ENCODE measurements at places on chromosomes 13 and 19.

DNA sequence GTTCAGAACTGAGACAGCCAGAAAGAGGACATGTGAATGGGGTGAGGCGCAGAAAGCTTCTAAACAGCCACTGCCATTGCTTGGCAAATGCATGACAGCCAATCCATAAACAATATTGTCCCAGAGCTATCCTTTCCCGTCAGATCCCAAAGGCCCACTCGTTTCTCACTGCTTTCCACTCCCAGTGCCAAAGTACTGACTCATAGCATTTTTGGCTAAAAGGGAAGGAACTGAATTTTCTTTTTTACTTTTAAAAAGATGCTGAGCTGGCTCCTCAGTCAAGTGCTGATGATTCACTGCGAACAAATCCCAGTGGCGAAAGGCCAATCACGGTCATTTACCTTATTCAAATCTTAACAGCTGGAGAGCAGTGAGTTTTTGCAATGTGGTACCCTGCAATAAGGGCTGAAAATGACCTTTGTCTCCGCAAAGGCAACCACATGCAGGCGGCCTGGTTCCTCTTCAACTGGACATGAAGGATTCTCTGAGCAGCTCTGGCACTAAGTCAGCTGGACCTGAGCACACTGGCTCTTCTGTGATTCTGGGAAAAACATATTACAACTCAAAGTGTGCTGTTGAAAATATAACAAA, 151.7 kb downstream of the DCLK1 start:
- no peak for DNase-seq

DNA sequence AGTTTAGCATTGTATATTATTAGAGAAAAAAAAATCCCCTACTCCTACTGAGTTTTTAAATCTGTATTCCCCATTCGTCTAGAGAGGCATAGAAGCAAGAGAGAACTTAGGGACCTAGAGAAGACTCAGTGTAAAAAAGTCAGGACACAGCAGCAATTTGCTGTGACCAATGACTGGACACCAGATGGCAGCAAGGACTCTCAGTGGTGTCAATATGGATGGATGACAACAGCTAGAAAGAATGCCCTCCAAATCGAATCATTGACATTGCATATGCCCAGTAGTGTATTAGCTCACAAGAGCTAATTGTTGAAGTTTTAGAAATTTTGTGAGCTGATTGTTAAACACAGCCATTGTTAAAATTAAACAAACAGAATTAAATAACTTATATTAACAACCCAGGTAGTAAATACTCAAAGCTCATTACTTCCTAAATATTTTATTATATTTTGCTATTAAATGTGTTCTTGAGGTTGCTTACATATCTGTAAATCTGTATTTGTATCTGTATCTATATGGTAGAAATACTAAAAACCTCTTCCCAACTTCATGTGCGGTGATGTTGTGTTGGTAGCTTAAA, 43.9 kb downstream of the SIAH3 start:
- DNase-seq = peak; percentile 35

GRCh38 chr13:37878496-37878895, 8.9 kb upstream of the TRPC4 start:
- no peak for DNase-seq

DNA sequence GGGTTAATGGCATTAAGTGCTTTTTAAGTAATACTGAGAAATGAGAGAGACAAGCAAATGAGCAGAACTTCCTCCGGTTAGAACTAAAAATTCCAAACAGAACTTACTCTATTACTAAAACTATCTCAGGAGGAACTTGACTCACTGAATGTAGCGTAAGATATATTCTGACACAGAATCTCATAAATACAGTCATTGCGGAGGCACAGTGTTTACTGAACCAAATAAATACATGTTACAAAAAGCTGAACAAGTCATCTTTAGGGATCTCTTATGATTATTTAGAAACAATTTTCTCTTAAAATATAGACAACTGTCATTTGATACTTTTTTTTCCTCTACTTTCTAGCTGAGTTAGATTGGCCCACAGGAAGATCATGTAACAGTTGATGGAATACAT, 283.1 kb downstream of the KLF12 start:
- DNase-seq = no peak

DNA sequence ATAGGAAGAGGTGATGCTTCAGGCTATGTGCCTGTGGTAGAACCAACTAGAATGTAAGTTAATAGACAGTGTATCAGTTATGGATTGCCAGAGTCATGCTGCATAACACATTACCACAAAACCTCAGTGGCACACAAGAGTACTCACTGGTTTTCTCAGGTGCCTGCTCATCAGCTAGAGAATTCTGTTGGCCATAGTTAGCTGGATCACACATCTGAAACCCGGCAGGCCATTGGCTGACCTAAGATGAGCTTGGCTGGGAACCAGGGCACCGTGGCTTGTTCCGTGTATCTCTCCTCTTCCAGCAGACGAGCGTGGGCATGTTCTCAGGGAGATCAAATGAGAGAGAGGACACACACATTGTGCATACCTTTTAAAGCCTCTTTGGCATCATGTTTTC, 76.7 kb downstream of the TEX26 start:
- DNase-seq = no peak

- DNase-seq = no peak
These were observed 7.7 kb downstream of the LMNB2 start for GRCh38 chr19:2449019-2449418.

- no peak for DNase-seq
These were observed 16.5 kb downstream of the ANKRD27 start for GRCh38 chr19:32658527-32658926.

GRCh38 chr13:111952814-111953213, 114.1 kb upstream of the SOX1 start:
- DNase-seq = no peak

DNA sequence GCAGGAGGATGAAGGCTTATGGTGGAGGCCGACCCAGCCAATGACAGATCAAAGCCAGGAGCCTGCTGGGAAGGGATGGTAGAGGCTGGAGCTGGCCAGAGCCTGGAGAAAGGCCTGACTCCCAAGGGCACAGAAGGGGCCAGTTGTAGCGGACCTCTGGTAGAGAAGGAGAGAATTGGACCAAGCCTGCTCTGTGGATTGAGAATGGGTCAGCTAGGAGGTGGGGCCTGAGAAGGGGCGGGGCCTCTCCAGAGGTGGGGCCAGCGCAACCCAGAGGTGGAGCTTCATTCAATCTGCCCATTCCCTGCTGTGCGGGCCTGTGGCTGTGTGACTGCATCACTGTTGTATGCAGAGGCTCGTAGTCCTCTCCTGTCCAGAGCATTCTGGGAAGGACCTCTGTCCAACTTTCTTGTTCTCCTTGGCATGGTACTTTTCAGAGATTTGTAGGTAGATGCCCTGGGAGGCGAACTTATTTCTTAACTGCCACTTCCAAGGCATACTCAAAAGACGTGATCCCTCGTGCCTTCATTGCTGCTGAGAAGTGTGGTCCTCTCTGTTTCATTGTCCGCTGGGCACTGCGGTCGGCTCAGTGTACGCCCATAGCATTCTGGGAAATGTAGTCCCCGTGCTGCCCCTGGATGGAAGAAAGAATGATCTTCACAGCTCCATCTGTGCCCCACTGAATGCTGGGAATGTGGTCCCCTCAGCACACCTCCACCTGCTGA, 6.7 kb downstream of the GRIN2D start:
- DNase-seq = peak; percentile 40

DNA sequence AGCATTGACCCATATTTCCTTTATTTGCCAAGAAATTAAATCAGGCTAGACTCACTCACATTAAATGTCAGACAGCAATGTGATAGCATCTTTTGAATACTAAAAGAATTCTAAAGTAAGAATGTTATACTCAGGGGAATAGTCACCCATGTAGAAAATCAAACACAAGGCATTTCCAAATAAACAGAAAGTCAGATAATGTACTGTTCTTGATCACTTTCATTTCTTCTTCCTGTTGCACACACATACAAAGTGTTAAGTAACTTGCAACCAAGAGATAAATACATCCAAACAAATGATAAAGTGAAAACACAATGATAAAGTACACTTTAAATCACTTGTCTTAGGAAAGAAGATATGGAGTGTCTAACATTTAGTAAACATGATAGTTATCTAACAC, 1366.6 kb upstream of the MIR17HG start:
- no peak for DNase-seq

- DNase-seq = no peak
These were observed 4.3 kb downstream of the KLC3 start for GRCh38 chr19:45344621-45345505.

DNA sequence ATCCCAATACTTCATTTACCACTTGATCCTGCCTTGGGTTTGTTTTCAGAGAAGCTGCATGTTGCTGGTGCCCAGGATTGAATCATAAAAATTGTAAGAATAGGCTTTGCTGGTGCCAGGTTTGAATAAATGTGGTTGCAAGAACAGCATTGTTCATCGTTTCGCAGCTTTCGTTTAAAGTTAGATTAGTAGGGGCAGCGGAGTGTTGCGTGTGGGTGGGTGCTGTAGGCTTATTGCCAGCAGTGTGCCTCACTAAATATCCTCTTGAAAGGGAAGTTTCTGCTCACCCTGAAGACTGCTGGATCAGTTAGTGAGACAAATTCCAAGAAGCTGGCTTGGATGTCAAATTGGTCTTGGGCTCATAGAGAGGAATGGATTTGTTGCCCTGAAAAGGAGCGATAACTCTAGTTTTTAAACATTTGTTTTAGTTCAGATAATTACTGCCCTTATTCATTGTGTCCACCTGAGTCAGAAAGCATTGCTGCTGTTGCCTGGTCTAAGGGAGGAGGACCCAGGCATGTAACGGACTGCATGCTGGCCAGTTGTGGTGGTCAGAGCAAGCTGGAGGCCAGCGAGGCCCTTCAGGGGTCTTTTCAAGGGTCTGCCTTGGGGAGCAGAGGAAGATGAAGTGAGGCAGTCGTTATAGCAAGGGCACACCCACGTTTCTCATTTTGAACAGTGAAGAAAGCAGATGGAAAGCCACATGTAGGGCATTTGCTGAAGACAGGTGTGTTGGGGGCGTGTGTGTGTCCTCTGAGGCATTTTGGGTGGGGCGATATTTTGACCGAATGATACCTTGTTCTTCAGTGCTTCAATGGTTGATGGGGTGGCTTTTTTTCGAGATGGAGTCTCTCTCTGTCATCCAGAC, 8.5 kb downstream of the ILF3 start:
- no peak for DNase-seq

DNA sequence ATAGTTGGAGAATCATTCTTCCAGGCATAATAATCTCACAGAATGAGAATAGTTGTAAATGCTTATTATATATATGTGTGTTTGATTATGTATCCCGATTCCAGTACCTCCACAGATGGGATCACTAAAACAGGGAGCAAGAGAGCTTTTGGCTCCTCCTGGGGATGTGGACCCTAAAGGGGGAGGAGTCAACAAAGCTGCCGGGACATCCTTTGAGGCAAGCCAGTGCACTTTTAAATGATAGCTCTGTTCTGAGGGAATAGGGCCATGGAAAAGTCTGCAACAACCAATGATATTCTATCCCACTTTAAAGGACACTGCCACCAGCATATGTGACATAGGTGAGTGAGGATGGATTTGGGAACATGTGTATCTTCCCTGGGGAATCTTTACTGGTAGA, 40.8 kb downstream of the SLITRK5 start:
- no peak for DNase-seq

GRCh38 chr19:50252111-50252886, 48.9 kb downstream of the MYH14 start:
- DNase-seq = peak; percentile 24

- no peak for DNase-seq
These were observed 372.4 kb downstream of the SUCLA2 start for GRCh38 chr13:47628666-47629065.

DNA sequence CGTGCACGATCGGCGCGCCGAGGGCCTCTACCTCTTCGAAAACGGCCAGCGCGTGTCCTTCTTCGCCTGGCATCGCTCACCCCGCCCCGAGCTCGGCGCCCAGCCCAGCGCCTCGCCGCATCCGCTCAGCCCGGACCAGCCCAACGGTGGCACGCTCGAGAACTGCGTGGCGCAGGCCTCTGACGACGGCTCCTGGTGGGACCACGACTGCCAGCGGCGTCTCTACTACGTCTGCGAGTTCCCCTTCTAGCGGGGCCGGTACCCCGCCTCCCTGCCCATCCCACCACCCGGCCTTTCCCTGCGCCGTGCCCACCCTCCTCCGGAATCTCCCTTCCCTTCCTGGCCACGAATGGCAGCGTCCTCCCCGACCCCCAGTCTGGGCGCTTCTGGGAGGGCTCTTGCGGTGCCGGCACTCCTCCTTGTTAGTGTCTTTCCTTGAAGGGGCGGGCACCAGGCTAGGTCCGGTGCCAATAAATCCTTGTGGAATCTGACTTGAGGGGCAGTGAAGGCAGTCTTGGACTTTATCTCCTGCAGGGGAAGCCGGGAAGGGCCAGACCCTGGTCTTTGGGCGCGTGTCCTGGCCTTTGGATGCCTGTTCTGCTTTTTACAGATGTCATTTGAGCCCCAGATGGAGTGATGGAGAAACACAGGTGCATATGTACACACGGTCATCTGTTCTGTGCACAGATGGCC, 2.2 kb downstream of the CLEC11A start:
- no peak for DNase-seq

DNA sequence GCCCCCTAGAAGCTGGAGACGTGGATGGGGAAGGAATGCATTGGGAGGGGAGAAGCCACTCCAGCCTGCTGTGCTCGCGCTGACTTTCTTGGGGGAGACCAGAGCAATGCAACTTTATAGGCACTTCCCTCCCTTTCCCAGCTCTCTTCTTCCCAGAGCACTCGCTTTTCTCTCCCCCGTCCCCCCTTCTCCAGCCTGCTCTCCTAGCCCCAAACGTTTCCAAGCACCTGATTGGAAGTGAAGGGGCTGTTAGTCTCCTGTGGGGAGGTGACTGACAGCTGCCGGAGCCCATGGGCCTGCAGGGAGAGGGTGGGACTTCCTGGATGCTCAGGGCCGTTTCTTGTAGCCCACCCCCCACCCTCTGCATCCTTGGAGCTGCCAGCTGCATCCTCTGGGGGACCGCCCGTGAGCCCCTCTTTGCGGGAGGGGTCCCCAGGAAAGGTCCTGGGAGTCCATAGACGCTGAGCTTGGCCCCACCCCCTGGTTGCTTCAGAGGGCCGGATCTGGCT, 2.5 kb downstream of the HDGFL2 start:
- no peak for DNase-seq

DNA sequence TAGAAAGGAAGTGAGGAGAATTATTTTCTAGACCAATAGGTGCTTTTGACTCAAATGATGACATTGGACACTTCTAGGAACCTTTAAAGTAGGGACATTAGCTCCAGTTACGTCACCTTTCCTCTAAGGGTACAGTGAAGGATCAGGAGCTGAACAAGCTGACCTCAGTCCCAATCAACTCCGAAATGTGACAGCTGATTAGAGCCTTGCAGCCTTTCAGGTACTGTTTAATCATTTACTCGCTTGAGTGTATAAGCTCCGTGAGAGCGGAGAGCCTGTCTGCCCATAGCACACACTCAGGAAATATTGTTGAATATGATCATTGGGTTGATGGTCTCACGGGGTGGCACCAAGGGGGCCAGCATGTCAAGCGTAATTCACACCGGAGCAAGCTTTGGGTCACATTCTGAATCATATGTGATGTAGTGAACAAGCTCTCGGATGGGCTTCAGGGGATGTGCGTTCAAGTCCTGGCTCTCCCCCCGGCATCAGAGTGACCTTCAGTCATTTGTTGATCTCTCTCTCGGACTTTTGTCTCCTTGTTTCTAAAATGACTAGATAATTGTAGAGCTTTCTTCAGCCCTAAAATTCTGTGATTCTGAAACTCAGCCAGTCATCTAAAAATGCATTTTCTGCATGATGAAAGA, 141.9 kb downstream of the ZIC5 start:
- no peak for DNase-seq

Measured in CD4-positive, alpha-beta T cell treated with Interleukin-17A for 4 hours (primary cell).